Osteoblast (primary cell): ENCODE measurements at places on chromosomes 13 and 19. TPM values are rescaled to one million over a fixed set of nuclear protein-coding genes. Genes with fewer than 3 reads are reported as not detected.

GRCh38 chr19:47107953-47108746 is 5.4 kb downstream of the ZC3H4 start:
- no peaks in the 10 kb centered on the region for H3K27me3 ChIP-seq
- H3K27ac ChIP-seq, result peak overlapping the region; percentile 100
- no peak overlapping the region for H3K4me3 ChIP-seq
- no peak for DNase-seq
- peaks cover 43% of the 10 kb centered on the region for H3K4me1 ChIP-seq

The CYP4F11 gene
- not detected in 2 replicates for total RNA-seq

The RAB20 gene
- 3.6 and 3.8 TPM in 2 replicates for total RNA-seq

DNA sequence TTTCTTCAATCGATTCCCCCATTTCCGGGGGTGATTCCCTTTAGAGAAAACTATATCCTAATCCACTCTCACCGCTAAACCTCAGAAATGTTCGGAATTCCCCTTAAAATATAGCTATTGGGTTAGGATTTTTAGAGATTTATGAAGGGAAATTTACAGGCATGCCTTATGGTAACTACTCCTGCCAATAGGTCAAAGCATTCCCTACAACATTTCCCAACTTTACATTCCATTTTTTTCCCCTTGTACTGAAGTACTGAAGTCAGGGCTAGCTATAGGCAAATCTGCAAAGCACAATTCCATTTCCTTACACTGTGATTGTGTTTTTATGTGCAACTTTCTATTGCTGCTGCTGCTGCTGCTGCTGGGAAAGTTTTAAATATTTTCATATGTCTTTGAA is 2.1 kb downstream of the EDNRB start:
- H3K36me3 ChIP-seq, result no peaks in the 10 kb centered on the region
- H3K4me1 ChIP-seq, result no peaks in the 10 kb centered on the region
- no peak overlapping the region for H3K4me3 ChIP-seq
- no peak for DNase-seq
- no peaks in the 10 kb centered on the region for H3K27me3 ChIP-seq

DNA sequence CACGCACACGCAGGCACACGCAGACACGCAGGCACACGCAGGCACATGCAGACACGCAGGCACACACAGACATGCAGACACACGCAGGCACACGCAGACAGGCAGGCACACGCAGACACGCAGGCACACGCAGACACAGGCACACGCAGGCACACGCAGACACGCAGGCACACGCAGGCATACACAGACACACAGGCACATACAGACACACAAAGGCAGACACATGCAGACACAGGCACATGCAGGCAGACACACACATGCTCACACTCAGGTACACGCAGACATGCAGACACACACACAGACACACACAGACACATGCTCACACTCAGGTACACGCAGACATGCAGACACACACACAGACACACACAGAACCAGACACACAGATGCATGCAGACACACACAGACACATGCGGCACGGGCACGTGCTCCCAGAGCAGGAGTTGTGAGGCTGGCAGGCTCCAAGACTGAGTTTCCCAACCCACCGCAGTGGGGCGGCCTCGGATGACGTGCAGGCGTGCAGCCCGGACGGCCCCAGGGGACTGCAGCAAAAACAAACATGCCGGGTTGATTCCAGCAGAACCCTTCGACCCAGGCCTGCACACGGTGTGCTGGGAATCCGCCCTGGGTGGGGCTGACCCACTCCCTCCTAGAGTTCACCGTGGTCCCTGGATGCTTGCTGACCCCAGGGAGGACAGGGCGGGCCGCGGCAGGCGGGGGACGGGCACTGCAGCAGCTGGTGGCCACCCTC is 100.0 kb downstream of the GADD45B start:
- H3K4me1 ChIP-seq, result peaks cover 38% of the 10 kb centered on the region
- peak overlapping the region; percentile 95 for H3K27ac ChIP-seq
- no peaks in the 10 kb centered on the region for H3K27me3 ChIP-seq
- H3K36me3 ChIP-seq, result no peaks in the 10 kb centered on the region
- peak; percentile 99 for DNase-seq

The FOSB gene
- 3.3 and 3.8 TPM in 2 replicates for total RNA-seq

- no peak overlapping the region for H3K27ac ChIP-seq
- H3K4me1 ChIP-seq, result no peaks in the 10 kb centered on the region
These were observed 7.3 kb downstream of the TNNT1 start for GRCh38 chr19:55141696-55142095.

The RCBTB1 gene
- total RNA-seq, result 26.4 and 27.4 TPM in 2 replicates

The UPK1A gene
- not detected in 2 replicates for total RNA-seq

DNA sequence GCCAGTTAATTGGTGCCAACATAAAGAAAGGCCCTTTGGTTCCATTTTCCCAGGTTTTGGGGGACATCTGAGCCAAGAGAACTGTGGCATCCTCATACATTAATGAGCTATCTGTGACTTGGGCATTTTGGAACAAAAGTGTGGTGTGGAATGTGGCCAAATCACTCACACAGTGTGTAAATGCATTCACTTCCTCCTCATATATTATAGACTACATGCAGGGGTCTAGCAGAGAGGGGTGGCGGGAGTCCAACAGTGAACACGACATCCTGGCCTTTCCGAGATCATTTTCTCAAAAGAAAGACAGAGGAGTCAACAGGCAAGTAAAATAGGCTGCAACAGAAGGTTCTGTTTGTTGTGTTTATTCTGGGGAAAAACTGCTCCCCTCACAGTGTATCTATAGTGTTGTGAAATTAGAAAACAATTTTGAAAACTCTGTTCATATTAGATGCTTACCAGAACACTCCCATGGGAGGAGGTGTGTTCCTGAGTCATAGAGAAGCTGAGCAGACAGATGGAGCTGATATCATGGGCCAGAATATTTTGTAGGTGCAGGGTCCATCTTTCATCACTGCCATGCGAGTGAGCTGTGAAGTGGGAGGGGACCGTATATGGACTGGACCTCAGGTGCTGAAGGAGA is 36.9 kb downstream of the PABPC3 start:
- DNase-seq, result no peak
- no peaks in the 10 kb centered on the region for H3K4me1 ChIP-seq
- no peak overlapping the region for H3K4me3 ChIP-seq
- H3K27ac ChIP-seq, result no peak overlapping the region

The SLC25A41 gene
- not detected in 2 replicates for total RNA-seq

GRCh38 chr13:114324334-114324733 is 10.0 kb downstream of the CHAMP1 start:
- no peak for DNase-seq
- H3K36me3 ChIP-seq, result peaks cover 74% of the 10 kb centered on the region
- no peak overlapping the region for H3K4me3 ChIP-seq
- H3K27ac ChIP-seq, result no peak overlapping the region
- H3K4me1 ChIP-seq, result peaks cover 12% of the 10 kb centered on the region
- H3K27me3 ChIP-seq, result no peaks in the 10 kb centered on the region

The TICAM1 gene
- 2.7 and 3.3 TPM in 2 replicates for total RNA-seq

GRCh38 chr19:6064336-6065073 is 45.8 kb downstream of the RFX2 start:
- no peak for DNase-seq
- no peak overlapping the region for H3K4me3 ChIP-seq
- peaks cover 32% of the 10 kb centered on the region for H3K4me1 ChIP-seq
- H3K36me3 ChIP-seq, result no peaks in the 10 kb centered on the region
- H3K27me3 ChIP-seq, result no peaks in the 10 kb centered on the region

DNA sequence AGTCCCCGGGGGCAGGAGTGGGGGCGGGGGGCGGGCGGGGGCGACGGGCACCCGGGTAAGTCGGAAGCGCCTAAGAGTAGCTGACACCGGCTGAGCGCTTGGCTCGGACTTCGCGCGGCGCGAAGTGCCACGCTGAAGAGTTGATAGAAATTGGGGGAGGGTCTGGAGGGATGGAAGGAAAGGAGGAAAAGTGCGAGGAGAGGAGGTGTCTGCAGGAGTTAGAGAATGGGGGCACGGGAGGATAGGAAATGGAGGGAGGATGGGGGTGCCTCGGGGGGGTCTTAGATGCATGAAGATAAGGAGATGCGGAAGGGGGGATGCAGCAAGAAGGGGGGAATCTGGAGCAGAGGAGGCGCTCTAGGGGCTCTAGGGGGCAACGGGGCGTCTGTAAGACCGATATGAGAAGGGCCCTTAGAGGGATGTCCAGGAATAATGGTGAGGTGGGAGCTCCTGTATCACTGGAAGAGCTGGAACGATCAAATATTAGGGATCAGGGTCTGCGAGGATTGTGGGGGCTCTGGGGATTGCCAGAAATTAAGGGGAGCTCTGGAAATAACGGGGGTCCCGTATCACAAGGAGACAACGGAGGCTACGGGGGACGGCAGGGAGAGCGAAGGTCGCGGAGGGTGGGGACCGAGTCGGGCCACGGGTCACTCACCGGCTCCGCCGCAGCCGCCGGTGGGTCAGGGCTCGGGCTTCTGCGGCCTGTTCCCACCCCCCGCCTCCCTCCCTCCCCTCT is at the start of gene MYPOP:
MYPOP (minus strand) TSS at position 702 of the 739 bp plus-strand sequence. CDS start 840 bp downstream, outside the sequence.
- H3K27me3 ChIP-seq, result no peaks in the 10 kb centered on the region
- peak; percentile 86 for DNase-seq
- H3K4me1 ChIP-seq, result peaks cover 5% of the 10 kb centered on the region
- peak within 1 kb of the TSS; percentile 82 for H3K4me3 ChIP-seq
- H3K36me3 ChIP-seq, result peaks cover 9% of the 10 kb centered on the region

DNA sequence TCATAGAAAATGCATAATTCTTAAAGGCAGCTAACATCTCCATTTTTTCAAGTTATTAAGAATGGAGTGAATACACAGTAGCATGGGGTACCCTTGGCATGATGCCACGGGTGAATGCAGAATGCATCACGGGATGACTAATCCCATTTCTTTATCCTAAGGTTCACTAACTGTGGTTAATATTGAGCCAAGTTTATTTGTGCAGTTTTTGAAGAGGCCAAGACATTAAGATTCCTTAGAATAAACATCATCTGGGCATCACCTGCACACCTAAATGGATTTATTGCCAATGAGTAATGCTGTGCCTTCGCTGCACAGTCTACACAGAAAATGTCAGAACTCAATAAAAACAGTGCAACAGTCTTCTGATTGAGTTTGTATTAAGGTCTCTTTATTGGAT is 333.1 kb downstream of the GPC6 start:
- H3K27me3 ChIP-seq, result no peaks in the 10 kb centered on the region
- DNase-seq, result peak; percentile 73
- H3K4me1 ChIP-seq, result peaks cover 4% of the 10 kb centered on the region
- H3K4me3 ChIP-seq, result no peak overlapping the region

DNA sequence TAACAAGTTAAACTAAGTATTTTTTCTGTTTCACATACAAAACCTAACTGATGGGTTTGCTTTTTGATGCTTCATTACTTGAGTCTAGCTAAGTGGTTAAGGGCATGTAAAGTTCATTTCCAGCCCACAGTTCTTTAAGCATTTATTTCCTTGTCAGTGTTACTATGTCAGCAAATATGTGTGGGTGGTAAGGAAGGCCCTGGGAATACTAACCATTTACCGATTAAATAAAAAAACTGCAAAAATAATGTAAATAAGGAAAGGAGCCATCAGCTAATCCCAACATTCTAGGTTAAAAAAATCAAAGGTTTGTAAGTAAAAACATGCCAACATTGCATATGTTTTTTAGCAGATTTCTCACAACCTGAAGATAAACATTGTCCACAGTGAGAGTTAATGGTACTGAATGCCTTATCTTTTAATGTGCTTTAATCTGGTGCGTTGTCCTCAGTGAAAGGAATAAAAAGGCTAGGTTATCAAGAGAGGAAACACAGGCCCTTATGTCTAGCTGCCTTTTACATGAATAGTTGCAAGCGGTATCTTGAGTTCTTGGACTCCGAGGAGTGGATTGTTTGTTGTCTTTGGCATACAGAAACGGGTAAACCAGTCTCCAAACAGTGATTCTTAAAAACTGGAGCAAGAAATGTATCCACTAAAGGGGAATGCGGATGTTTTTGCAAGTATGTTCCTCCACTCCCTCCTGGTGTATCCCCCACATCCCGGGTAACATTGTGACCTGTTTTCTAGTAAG is 949.6 kb upstream of the SLC10A2 start:
- H3K27ac ChIP-seq, result peak overlapping the region; percentile 44
- DNase-seq, result no peak
- H3K4me1 ChIP-seq, result no peaks in the 10 kb centered on the region

GRCh38 chr13:96229356-96229755 is 139.4 kb downstream of the HS6ST3 start:
- no peaks in the 10 kb centered on the region for H3K27me3 ChIP-seq
- no peak overlapping the region for H3K27ac ChIP-seq
- H3K36me3 ChIP-seq, result no peaks in the 10 kb centered on the region

- peak overlapping the region; percentile 27 for H3K27ac ChIP-seq
- H3K4me1 ChIP-seq, result peaks cover 18% of the 10 kb centered on the region
- H3K27me3 ChIP-seq, result no peaks in the 10 kb centered on the region
- no peaks in the 10 kb centered on the region for H3K36me3 ChIP-seq
These were observed 240.3 kb downstream of the DCT start for GRCh38 chr13:94239135-94239534.

DNA sequence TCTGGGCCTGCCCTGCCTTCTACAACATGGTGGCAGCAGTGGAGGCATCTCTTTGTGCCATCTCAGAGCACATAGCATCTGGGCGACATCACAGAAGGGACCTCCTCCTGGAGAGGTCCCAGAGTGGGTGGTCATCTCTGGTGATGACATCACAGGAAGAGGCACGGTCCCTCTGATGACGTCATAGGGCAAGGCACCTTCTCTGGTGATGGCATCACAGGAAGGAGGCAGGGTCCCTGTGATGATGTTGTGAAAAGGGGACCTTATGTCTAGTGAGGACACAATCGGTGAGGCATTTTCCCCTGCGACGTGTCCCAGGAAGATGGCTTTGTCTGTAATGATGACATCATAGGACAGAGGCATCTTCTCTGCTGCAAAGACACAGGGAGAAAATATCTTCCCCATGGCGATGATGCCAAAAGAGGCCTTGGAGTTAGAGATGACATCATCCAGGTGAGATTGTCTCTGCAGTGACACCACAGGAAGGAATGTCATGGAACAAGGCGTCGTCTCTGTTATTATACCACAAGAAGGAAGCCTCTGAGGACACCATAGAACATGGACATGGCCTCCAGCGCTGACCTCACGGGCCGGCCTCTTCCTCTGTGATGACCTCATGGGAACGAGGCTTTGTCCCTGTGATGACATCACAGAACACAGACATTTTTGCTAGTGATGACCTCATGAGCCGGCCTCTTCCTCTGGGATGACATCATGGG is 10.7 kb downstream of the SHISA7 start:
- H3K4me3 ChIP-seq, result no peak overlapping the region
- DNase-seq, result peak; percentile 84
- no peaks in the 10 kb centered on the region for H3K4me1 ChIP-seq
- H3K27me3 ChIP-seq, result peaks cover 12% of the 10 kb centered on the region
- H3K27ac ChIP-seq, result no peak overlapping the region
- H3K36me3 ChIP-seq, result no peaks in the 10 kb centered on the region

The AP1M2 gene
- total RNA-seq, result 0.29 and 0.72 TPM in 2 replicates

DNA sequence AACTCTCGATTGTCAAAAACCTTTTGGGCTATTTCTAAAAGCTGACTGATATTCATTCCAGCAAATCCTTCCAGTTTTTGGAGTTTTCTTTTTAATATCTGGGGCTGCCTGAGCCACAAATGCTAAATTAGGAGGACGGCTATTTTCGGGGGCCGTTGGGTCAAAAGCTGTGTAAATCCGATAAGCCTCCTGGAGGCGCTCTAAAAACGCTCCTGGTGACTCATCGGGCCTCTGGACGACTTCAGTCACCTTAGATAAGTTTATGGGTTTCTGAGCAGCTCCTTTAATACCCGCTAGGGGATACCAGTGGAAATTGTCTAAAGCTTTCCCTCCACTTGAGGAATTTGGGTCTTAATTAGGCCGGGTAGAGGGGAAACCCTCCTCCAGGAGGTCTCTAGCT is 66.4 kb downstream of the ZNF730 start:
- no peaks in the 10 kb centered on the region for H3K27me3 ChIP-seq
- no peaks in the 10 kb centered on the region for H3K36me3 ChIP-seq
- DNase-seq, result no peak
- no peak overlapping the region for H3K4me3 ChIP-seq
- no peak overlapping the region for H3K27ac ChIP-seq
- H3K4me1 ChIP-seq, result no peaks in the 10 kb centered on the region
